ENCODE measurements at places on chromosomes 11 and 22. TPM values are rescaled to one million over a fixed set of nuclear protein-coding genes. Genes with fewer than 3 reads are reported as not detected.

DNA sequence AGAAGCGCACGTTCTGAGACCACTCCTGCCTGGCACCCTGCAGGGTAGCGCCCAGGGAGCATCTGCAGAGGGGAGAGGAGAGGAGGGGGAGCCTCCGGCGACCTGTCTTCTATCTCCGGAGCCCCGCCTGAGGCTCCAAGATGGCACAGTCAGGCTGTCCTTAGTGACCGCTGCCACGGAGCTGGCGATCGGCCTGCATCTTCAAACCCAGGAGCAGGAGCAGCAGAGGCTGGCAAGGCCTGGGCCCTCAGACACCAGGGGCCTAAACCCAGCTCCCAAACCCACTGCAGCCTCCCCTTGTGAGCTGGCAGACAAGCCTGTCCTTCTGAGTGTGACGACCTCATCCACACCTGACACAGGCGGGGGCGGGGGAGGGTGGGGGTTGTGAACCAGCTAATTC is 34.9 kb downstream of the TOLLIP start:
- no peak overlapping the region for H3K27ac ChIP-seq
- H3K36me3 ChIP-seq, result peaks cover 5% of the 10 kb centered on the region
- DNase-seq, result no peak
- H3K27me3 ChIP-seq, result no peaks in the 10 kb centered on the region
- no peak overlapping the region for H3K4me3 ChIP-seq

GRCh38 chr11:132579136-132579535 is 953.2 kb downstream of the OPCML start:
- H3K27ac ChIP-seq, result no peak overlapping the region
- no peak overlapping the region for H3K4me3 ChIP-seq
- H3K36me3 ChIP-seq, result no peaks in the 10 kb centered on the region
- no peak for DNase-seq
- H3K4me1 ChIP-seq, result no peaks in the 10 kb centered on the region

GRCh38 chr11:61756452-61757212 is 4.2 kb downstream of the MYRF start:
- peaks cover 18% of the 10 kb centered on the region for H3K4me1 ChIP-seq
- H3K4me3 ChIP-seq, result no peak overlapping the region
- no peaks in the 10 kb centered on the region for H3K36me3 ChIP-seq
- H3K27me3 ChIP-seq, result peaks cover 15% of the 10 kb centered on the region
- DNase-seq, result peak; percentile 69

POTEH gene
- total RNA-seq, result not detected

DNA sequence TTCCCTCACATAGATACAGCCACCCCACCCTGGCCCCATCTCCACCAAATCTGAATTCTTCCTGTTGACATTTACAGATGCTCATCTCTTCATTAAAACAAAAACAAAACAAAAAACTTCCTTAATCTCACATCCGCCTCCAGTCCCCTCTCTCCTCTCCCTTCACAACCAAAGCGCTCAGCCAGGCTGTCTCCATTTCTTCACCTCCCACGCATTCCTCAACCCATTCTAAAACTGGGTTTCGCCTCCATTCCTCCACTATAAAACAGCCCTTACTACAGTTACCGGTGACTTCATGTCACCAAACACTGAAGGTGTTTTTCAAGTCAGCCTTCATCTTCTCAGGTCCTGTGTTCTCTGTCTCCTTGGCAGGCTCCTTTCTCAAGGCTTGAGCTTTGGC is 9.6 kb downstream of the BACE1-AS start:
- H3K27me3 ChIP-seq, result no peaks in the 10 kb centered on the region
- H3K4me1 ChIP-seq, result peaks cover 6% of the 10 kb centered on the region
- no peak overlapping the region for H3K27ac ChIP-seq
- no peaks in the 10 kb centered on the region for H3K36me3 ChIP-seq
- DNase-seq, result no peak
- H3K4me3 ChIP-seq, result no peak overlapping the region

GRCh38 chr22:25735650-25736049 is 6.3 kb upstream of the MYO18B start:
- H3K27me3 ChIP-seq, result peaks cover 3% of the 10 kb centered on the region
- H3K4me1 ChIP-seq, result peaks cover 23% of the 10 kb centered on the region
- H3K4me3 ChIP-seq, result no peak overlapping the region
- DNase-seq, result no peak
- H3K27ac ChIP-seq, result no peak overlapping the region

DNA sequence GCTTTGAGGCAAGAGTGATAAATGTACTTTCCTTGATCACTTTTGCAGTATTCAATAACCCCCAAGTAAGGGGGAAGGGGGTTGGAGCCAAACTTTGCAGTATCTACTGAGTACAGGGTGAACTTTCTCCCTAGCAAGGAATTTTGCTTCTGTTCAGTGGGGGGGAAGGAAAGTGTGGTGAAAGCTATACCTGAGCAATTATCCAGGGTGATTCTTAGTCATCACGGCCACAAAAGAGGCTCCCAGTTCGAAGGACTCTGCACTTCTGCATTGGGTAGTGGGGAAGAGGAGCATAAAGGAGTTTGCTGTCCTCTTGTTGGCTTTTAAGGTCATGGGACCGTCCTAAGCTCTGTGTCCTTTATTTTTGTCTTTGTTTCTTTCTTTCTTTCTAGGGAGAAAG is 346.5 kb upstream of the SYN3 start:
- DNase-seq, result no peak
- no peaks in the 10 kb centered on the region for H3K4me1 ChIP-seq
- no peak overlapping the region for H3K27ac ChIP-seq
- no peaks in the 10 kb centered on the region for H3K36me3 ChIP-seq
- H3K4me3 ChIP-seq, result no peak overlapping the region
- H3K27me3 ChIP-seq, result no peaks in the 10 kb centered on the region

DNA sequence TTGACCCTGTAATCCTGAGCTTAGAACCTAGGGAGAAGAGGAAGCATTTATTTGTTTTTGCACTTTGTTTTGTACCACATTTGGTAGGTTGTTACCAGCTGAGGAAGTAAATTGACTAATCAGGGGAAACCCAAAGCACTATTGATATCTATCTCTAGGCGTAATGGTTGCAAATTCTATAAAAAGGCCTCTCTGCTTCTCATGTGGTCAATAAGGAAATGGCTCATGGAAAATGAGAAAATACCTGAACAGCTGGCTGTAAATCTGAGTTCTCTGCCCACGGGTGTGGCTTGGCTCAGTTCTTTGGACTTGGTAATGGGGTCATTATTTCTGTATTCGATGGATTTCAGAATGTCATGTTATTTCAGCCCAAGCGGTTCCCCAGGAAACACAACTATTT is 42.4 kb downstream of the BARX2 start:
- no peaks in the 10 kb centered on the region for H3K36me3 ChIP-seq
- H3K27me3 ChIP-seq, result no peaks in the 10 kb centered on the region
- H3K27ac ChIP-seq, result no peak overlapping the region
- H3K4me3 ChIP-seq, result no peak overlapping the region
- DNase-seq, result no peak
- peaks cover 5% of the 10 kb centered on the region for H3K4me1 ChIP-seq

DGAT2 gene
- 2.5 TPM for total RNA-seq
